ENCODE measurements at places on chromosomes 1 and 21. TPM values are rescaled to one million over a fixed set of nuclear protein-coding genes. Genes with fewer than 3 reads are reported as not detected.

The PRKAB2 gene
- 17.8 TPM for total RNA-seq

The SELENBP1 gene
- total RNA-seq, result 13.9 TPM

The CELA3A gene
- not detected for total RNA-seq

The MSH4 gene
- 0.63 TPM for total RNA-seq

The PPIAL4G gene
- total RNA-seq, result not detected

The LCK gene
- total RNA-seq, result 37.0 TPM

The OR2T29 gene
- total RNA-seq, result not detected

The SLC16A4 gene
- 0.17 TPM for total RNA-seq

The ATP1B1 gene
- 42.2 TPM for total RNA-seq

The SRGAP2 gene
- total RNA-seq, result 37.9 TPM

The CSMD2 gene
- 5.2 TPM for total RNA-seq

The IFI44 gene
- not detected for total RNA-seq

The NES gene
- 168 TPM for total RNA-seq

The NPL gene
- 1.1 TPM for total RNA-seq

The EPHA10 gene
- total RNA-seq, result 0.42 TPM
